ENCODE measurements at places on chromosomes 13 and 19.

DNA sequence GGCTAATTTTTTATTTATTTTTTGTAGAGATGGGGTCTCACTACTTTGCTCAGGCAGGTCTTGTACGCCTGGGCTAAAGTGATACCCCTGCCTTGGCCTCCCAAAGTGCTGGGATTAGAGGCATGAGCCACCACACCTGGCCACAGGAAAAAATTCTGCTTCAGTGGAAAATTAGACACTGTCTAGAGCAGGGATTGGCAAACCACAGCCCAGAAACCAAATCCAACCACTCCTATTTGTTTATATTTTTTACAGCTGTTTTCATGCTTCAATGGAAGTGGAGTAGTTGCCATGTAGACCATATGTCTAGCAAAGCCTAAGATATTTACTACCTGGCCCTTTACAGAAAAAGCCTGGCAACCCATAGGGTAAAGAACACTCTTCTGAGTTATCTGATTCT is 123.7 kb upstream of the MRI1 start:
- no peak for DNase-seq

- DNase-seq, result peak; percentile 9
These were observed 62.4 kb downstream of the MBNL2 start for GRCh38 chr13:97284558-97284957.

DNA sequence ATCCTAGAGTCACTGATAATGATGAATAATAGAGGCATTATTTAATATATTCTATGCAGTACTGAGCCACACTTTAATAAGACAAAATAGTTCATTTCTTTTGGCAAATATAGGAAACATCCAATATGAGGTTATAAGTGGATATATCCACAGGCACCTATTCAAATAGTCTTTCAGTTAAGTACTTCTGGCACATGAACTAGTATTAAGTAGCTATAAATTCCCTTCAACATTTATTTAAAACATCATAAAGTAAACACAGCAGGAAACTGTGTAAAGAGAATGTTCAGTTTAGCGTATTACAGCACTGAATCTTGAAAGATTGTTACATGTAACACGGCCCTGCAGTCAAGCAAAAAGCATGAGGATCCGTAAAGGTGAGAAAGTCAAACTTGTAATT is 463.3 kb upstream of the KLF12 start:
- no peak for DNase-seq

DNA sequence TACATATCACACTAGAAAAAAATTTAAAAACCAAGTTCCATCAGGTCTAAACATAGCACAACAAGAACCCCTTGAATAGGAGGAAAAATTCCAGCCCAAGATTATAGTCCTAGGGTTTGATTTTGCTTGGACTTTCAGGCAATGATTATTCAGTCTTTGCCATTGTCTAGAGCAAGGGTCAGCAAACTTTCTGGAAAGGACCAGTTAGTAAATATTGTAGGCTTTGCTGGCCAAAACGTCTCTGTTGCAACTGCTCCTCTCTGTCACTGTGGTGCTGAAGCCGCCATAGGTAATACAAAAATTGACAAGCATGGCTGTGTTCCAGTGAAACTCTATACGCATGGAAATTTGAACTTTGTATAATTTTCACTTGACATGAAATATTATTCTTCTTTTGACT is 95.5 kb upstream of the UBAC2 start:
- DNase-seq, result no peak

- peak; percentile 66 for DNase-seq
These were observed 6.5 kb upstream of the HSD17B14 start for GRCh38 chr19:48842789-48843162.

DNA sequence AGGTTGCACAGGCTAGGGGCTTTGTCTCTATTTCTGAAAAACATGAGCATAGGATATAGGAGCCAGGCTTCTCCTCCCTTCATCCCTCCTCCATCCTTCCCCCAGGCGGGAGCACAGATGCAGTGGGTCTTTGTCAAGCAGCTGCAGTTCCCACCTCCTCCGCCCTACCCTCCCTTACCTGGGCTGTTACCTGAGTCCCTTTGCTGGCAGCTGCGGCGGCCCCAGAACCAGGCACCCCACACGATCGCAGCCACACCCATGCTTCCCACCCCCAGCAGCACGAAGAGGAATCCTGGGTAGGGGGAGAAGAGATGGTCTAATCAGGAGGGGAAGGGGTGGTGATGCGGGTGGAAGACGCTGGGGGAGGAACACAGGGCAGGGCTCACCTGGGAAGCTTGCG is 7.8 kb downstream of the TMIGD2 start:
- no peak for DNase-seq

- no peak for DNase-seq
These were observed 587.3 kb downstream of the EFNB2 start for GRCh38 chr13:105948143-105948542.

DNA sequence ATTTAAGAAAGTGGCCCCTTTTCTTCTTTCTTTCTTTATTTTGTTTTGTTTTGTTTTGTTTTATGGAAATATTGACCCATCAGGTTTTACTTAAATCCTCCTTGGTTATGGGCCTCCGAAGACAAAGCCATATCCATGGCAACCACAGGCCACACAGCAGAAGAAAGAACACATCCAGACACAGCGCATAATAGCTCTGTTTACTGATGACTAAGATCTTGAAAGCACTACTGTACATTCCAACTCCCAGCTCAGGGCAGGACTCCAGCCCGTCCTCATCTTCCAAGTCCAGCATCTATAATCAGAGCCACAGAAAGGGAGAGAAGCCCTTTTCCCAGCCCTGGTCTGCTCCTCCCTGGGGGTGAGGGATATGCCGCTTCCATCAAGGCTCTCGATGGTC is 84.3 kb downstream of the NUFIP1 start:
- no peak for DNase-seq

DNA sequence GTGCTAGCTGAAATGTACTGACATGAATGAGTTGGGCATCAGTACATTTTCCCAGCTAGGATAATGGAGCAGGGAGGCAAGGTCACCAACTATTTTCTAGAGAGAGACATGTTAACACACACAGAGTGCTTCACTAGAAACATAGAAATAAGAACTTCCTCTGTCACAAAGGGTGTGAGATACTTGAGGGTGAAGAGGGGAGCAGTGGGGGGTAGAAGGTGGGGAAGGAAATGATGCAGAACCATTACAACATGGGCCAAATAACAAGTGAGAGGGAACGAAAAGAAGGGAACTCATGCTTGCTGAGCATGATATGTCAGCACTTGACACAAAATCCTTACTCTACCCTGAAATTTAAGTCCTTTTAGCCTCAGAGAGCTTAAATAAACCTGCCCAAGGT is 87.8 kb upstream of the RFC3 start:
- peak; percentile 34 for DNase-seq

- DNase-seq, result no peak
These were observed 1303.1 kb downstream of the UQCRFS1 start for GRCh38 chr19:27909861-27910260.

DNA sequence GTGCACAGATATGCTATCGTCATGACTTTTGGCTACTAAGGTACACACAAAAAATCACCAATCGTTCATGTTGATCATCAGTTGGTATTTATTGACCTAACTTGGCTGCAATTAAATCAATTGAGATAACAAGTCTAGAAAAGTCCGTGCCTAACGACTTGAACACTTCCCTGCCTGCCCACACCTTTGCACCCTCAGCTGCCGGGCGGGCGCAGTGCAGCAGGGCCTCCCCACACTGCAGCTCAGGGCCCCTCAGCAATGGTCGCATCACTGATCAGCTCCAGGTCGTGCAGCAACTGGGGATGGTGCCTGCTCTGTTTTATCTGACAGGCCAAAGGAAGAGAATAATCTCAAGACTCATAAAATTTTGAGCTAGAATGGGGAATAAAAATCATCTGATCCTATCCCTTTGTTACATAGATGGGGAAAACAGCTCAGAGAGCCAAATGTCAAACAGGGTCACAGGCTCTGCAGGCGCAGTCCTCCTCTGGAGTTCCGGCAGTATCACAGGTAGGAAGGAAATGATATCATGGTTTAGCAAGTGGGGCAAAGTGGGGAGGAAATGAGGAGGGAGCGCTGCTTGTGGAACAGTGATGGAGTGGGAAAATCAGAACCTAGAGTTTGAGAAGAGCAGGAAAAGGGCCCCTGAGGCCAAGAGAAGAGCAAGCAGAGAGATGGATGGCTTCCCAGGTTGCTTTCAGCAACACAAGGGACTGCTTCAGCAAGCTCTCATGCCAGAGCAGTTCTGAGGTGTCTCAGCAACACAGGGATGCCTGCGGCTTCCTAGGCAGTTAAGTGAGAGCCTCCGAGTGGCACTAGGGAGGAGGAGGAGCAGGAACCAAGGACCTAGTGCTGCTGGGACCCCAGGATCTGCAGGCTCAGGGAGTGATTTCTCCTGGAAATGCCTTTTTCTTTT is 57.5 kb downstream of the SLC7A1 start:
- DNase-seq, result no peak

- DNase-seq, result no peak
These were observed 823 bp downstream of the DOCK6 start for GRCh38 chr19:11261431-11261970.

- DNase-seq, result peak; percentile 91
These were observed 8.4 kb upstream of the BCAM start for GRCh38 chr19:44800461-44800860.

DNA sequence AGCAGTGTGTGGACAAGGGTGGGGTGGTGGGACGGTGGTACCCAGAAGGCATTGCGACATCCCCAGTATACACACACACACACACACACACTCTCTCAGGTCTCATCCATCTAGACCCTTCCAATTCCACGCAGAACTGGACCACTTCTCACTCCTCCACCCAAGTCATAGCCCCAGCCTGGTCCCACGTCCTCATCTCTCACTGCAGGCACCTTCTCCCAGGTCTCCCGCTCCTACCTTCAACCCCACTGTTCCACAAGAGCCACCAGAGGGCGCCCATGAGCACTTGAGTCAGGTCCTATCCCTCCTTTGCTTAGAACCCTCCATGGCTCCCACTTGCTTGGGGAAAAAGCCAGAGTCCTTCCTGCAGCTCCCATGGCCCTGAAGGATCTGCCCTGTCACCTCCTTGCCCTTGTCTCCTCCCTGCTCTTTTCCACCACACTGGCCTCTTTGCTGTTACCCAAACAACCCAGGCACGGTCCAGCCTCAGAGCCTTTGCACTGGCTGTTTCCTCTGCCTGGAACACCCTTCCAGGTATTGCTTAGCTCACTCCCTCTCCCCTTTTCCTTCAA is 62.6 kb downstream of the IER2 start:
- DNase-seq, result peak; percentile 82

DNA sequence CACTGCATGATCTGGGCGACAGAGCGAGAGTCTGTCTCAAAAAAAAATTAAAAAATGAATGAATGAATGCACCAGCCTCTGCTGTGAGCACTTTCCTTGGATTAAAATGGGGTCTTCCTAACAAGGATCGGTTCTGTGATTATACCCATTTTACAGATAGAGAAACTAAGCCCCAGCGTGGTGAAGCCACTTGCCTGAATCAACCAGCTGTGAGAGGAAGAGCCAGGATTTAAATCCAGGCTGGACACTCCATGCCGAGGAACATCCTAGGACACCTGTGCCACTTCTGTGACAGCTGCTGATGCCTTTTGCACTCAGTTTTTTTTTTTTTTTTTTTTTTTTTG is 14.1 kb downstream of the TLE5 start:
- no peak for DNase-seq

DNA sequence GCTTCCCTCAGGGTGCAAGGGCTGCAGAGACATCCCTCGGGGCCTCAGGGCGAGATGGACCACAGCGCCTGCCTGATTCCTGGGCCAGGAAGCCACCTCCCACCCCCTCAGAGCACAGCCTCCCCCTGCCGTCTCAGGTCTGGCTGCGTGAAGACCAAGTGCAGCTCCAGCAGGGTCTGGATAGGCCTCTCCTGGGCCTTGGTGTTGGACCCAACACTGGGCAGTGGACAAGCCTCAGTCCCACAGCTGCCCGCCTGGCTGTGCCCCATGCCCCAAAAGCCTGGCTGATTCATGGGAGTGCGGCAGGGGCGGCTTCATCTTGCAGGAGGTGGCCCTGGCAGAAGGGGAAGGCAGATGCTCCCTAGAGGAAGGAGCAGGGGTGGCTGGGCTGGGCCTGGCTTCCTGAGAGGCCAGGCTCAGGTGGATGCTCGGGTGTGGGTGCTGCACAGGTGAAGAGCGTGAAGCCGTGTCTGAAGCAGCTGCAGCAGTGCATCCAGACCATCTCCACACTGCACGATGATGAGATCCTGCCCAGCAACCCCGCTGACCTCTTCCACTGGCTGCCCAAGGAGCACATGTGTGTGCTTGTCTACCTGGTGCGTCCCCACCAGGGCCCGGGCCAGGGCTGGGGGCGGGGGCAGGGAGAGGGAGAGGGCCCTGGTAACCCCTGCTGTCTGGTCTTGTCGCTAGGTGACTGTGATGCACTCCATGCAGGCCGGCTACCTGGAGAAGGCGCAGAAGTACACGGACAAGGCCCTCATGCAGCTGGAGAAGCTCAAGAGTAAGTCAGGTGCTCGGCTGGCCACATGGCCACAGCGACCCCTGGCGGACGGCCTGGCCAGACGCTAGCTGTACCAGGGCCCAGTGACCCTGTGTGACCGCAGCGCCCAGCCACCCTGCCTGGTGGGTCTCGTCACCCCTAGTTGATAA is 21.7 kb downstream of the MAU2 start:
- peak; percentile 8 for DNase-seq

- no peak for DNase-seq
These were observed 4.5 kb upstream of the CFAP97D2 start for GRCh38 chr13:114174529-114174961.

- peak; percentile 64 for DNase-seq
These were observed 189.2 kb downstream of the DLEU7 start for GRCh38 chr13:50654331-50654730.

DNA sequence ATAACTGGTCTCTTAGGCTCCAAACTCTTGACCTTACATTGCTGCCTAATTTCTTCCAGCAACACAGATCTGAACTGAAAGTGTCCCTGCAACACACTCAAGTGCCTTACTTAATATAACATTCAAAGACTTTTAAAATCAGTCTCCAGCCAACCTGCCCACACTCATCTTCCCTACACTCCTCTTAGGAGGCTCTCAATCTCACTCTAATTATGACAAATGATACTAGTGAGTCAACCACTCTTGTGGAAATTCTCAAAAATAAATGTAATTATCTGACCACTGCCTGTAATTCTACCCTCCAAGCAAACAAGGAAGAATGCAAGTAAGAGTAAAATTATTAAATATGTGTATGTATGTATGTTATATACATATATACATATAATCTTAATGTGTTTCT is 348.1 kb upstream of the MIR17HG start:
- no peak for DNase-seq

DNA sequence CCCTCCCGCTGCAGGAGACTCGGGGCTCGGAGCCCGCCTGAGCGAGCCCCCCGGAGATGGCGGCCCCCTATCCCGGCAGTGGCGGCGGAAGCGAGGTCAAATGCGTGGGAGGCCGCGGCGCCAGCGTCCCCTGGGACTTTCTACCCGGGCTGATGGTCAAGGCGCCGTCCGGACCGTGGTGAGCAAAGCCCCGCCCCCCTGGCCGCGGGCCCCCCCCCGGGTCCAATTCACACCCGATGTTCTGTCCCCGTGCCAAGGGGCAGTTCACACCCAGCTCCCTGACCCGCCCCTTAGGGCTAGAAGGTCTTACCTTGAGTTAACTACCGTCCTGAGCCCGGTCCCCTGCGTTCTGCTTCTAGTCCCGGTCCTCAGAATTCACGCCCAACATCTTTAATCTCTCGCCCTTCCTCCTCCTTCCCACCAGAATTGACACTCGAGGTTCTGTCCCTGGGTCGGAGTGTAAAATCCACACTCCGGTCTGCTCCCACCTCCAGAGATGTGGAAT is 1.4 kb downstream of the NPAS1 start:
- no peak for DNase-seq

- DNase-seq, result no peak
These were observed 31.6 kb downstream of the WDR87 start for GRCh38 chr19:37874784-37875183.
